AG08396 (cell line): ENCODE measurements at places on chromosomes 3 and 15.

GRCh38 chr3:129441215-129441614 lies 1.2 kb downstream of the IFT122 start:
- peak; percentile 5 for DNase-seq

- no peak for DNase-seq
Measured at GRCh38 chr15:99113547-99114271, 8.8 kb downstream of the SYNM start.

GRCh38 chr3:19799115-19799514 lies 134.9 kb downstream of the EFHB start:
- no peak for DNase-seq

- no peak for DNase-seq
Measured at GRCh38 chr3:188194332-188194731, 40.4 kb downstream of the LPP start.

DNA sequence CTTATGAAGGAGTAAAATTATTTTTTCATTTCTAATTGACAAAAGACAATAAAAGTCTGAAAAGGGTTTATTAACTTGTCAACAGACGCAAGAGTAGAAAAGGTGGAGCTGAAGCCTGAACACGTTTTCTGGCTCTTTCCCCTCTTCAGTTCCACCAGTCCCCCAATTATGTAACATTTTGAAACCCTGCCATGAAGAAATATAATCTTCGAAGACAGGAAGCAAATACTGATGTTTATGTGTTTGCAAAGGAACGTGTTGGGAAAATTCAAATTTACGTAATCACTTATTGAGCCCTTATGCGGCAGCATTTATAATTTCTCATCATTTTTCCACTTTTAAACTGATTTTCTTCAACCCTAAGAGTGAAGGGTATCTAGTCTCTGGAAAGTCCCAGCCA lies 767 bp downstream of the AP3S2 start:
- DNase-seq = no peak

- DNase-seq = no peak
Measured at GRCh38 chr3:124288996-124289395, 297.1 kb upstream of the ROPN1 start.

DNA sequence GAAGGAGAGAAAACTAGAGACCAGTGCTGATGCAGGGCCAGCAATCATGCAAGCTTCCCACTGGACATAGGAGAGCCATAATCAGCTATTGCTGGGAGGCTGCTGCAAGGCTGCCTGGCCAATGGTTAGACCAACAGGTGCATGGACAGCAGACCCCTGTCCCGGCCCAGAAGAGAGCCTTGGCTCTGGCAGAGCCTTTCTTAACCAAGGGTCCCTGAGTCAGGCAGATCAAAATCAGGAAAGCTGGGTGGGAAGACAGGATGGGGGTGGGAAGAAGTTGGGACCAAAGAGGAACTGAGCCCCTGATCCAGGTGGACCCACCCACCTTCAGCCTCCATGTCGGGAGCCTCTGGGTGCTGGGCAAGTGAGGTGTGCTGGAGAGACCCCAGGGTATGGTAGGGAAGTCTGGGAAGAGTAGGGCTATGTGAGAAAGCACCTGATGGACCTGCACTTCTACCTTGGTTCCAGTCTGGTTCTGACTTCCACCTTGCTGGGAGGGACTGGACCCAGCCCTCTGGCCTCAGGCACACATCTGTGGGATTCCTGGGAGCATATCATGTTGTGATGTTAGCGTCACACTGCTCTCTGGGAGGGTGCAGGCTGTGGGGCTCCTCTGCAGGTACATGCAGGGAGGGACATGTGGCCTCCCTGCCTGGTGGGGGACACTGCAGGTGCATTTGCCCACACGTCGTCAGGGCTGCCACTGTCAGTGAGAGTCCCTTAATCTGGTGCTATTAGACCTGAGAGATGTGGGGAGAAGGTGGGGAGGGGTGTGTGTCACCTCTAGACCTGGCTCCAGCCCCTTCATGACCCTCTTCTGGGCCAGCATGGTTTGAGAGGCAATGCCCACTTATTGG lies 24.7 kb downstream of the KY start:
- DNase-seq = no peak
